ENCODE measurements at places on chromosomes 12 and 14.

GRCh38 chr14:54715811-54716210 is 148.9 kb downstream of the SAMD4A start:
- no peak for DNase-seq

GRCh38 chr12:59168647-59169046 is 248.3 kb upstream of the LRIG3 start:
- no peak for DNase-seq

DNA sequence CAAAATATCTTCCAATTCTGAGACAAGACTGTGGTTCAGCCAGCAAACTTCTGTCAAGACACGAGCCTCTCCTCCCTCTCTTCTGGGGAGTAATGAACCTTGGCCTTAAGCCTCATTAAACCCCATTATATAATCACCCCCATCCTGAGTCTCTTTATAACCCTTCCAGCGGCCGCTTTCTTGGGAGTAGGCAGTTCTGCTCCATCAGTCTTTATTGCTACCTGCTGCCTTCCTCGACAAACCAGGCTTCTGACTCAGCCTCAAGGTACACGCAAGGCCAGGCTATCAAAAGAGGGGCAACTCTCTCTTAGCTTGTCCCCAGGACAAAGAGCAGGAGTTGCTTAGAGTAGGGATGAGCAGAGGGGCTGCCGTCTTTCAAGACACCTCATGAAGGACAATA is 300.8 kb upstream of the NOS1 start:
- DNase-seq = no peak

GRCh38 chr12:32541754-32542374 is 137.2 kb upstream of the DNM1L start:
- no peak for DNase-seq

DNA sequence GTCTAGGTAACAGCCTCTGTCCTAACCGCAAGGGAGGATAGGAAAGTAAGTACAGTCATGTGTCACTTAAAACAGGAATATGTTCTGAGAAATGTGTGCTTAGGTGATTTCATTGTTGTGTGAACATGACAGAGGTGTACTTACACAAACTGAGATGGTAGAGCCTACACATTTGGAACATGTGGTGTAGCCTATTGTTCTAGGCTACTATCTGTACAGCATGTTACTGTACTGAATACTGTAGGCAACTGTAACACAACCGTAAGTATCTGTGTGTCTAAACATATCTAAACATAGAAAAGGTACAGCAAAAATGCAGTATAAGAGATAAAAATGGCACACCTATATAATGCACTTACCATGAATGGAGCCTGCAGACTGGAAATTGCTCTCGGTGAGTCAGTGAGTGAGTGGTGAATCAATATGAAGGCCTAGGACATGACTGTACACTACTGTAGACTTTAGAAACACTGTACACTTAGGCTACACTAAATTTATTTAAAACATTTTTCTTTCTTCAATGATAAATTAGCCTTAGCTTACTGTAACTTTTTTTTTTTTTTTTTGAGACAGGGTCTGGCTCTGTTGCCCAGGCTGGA is 13.2 kb upstream of the MDM2 start:
- DNase-seq = no peak

GRCh38 chr12:89349814-89350213 is 2.5 kb downstream of the DUSP6 start:
- no peak for DNase-seq

- DNase-seq = no peak
Observed at GRCh38 chr14:60079723-60080122, 12.0 kb upstream of the PCNX4 start.

GRCh38 chr14:32679927-32680612 is 258.6 kb upstream of the NPAS3 start:
- no peak for DNase-seq

- DNase-seq = no peak
Observed at GRCh38 chr12:107440606-107441005, 245.0 kb upstream of the PWP1 start.

GRCh38 chr14:105029402-105029801 is 8.5 kb upstream of the CDCA4 start:
- DNase-seq = no peak

GRCh38 chr12:118709946-118710345 is 271.4 kb upstream of the SRRM4 start:
- no peak for DNase-seq

DNA sequence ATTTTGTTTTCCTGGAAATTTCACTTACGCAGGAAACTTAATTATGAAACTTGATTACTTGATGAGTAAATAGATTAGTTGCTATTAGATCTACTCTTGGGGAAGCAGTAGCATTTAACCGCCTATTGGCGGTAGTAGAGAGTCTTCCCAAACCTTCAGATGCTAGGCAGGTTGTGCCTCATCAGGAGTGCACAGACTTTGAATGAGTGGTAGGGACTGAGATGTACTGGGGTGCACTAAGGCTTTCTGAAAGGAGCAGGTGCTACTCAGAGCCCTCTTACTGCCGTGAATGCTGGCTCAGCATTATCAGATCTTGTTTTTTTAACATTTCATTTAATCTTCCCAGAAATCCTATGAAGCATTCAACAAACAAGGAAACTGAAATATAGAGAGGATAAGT is 7.7 kb downstream of the GATC start:
- DNase-seq = no peak

- DNase-seq = no peak
Observed at GRCh38 chr14:36655963-36656686, 5.5 kb upstream of the PAX9 start.

DNA sequence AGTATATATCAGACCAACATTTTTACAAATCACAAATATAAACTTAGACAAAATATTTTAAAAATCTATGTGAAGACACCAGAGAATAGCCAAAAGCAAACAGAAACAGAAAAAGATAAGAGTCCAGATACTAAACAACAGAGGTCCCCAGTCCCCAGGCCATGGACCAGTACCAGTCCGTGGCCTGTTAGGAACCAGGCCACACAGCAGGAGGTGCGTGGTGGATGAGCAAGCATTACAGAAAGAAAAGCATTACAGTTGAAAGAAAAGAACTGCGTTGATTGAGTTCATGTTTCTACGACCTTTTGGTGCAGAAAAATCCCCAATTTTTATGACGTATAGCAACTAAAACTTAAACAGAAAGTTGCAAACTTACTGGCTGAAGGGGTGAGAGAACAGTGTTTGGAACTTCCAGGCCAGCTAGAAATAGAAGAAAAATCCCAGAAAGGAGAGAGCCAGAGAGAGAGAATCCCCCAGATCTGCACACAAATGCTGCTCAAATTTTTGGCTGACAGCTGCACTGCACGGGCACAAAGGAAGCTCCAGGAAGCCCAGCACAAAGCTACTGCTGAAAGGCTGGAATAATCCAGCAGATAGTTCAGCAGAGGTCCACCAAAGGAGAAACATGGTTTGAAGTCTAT is 159.6 kb upstream of the C14orf180 start:
- DNase-seq = no peak

GRCh38 chr12:32947206-32948067 is 50.9 kb upstream of the PKP2 start:
- no peak for DNase-seq

DNA sequence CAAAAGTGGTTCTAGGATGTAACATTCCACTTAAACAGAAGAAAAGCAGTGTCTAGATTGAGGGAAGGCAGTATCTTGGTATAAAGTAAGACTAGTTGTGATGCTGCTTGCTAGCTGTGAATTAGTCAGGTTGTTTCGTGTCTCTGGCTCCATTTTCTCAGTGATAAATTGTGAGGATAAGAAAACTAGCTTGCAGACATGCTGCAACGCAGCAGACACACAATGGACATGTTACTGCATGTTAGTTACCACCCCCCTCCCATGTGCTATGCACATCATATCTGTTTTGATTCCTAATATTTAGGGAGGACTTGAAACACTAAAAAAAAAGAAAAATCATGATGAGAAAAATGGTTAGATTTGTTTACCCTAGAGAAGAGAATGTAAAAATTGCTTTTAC is 2.9 kb downstream of the CCNK start:
- no peak for DNase-seq

GRCh38 chr12:123847019-123847418 is 84.9 kb downstream of the DNAH10 start:
- DNase-seq = no peak

GRCh38 chr14:59107819-59108218 is 80.6 kb upstream of the DAAM1 start:
- DNase-seq = no peak

- no peak for DNase-seq
Observed at GRCh38 chr14:21191261-21191808, 35.5 kb upstream of the OR5AU1 start.

DNA sequence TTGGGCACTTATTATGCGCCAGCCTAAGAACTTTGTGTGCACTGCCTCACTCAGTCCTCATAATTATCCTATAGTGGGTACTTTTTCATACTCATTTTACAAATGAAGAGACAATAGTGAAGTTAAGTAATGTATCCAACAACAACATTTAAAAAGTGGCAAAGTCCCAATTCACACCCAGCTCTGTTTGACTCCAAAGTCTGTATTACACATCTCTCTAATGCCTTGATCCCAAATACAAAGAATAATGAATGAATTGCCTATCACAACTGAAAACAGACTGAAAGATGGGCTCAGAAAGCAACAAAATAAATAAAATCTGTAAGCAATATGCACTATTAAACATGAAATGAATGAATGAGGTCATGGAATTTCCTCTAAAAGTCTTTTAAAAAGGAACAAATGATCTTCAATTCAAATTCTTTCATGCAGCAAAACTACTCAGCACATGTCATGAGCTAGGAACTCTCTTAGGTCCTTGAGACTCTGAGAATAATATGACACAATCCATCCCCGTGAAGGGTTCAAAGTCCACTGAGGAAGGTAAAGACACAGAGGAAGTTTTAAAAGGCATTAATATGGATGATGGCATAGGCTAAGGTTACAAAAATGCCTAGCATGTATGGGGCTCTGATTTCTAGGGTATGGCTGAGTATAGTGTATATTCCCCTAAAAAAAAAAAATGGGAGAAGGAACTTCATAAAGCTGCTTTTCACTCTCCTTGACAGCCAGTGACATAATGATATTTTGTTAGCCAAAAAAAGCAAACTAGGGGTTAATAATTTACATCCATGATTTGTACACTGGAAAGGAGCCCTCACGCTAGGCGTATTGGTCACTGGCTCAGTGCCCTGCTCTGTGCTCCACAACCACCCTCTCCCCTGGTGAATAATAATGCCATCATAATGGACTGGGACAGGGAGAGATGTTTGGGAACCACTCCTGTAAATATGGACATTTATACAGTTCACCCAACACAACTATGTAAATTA is 103.4 kb downstream of the SLC2A13 start:
- no peak for DNase-seq

DNA sequence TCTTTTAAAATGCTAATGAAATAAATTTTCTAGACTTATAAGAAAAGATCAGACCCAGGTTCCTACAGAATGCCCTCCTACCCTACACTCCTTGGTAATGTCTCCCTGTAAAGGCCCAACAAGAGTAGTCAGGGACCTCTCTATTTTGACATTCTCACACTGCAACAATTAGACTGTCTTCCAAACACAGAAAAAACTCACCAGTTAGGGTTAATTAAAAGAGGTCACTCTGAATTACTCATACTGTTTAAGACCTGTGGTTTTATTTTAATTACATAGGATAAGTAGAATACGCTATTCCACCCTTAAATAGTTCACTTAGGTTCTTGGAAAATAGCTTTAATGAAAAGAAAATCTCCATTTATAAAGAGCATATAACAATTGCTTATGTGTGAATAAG is 142.4 kb downstream of the ITPR2 start:
- no peak for DNase-seq

DNA sequence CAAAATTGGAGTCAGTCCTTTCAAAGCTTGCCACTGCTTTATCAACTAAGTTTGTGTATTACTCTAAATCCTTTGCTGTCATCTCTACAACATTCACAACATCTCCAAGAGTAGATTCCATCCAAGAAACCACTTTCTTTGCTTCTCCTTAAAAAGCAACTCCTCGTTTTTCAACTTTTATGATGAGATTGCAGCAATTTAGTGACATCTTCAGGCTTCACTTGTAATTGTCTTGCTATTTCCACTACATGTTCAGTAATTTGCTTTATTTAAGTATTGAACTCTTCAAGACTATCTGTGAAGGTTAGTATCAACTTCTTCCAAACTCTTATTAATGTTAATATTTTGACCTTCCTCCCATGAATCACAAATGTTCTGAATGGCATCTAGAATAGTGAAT is 747.9 kb downstream of the TMTC2 start:
- no peak for DNase-seq
